AML-193 (cell line): ENCODE measurements at places on chromosomes 11 and 22.

DNA sequence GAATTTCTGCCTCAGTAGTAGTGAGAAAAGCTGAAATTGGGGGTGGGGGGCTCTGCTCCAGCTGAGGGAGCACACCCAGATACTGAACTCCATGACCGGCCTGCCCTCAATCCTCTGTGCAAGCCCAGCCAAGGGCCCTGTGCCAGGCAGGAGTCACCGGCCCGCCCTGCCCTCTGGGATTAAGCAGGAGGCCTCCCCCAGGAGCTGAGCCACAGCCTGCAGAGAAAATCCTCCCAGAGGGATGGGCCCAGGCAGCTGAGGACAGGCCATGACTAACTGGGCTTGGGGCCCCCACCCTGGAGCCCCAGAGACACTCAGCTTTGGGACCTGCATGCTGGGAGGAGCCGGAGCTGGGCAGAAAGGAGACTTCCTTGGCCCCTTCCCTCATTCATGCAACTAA is 48.8 kb downstream of the MN1 start:
- no peak for DNase-seq

- DNase-seq = peak; percentile 16
Observed at GRCh38 chr11:57116654-57117053, 65.1 kb upstream of the LRRC55 start.

- DNase-seq = no peak
Observed at GRCh38 chr11:11189506-11189905, 163.5 kb downstream of the CSNK2A3 start.

GRCh38 chr11:74306435-74307175 is 4.8 kb downstream of the P4HA3 start:
- DNase-seq = no peak

- no peak for DNase-seq
Observed at GRCh38 chr22:27066856-27067255, 409.5 kb downstream of the MIAT start.

- DNase-seq = no peak
Observed at GRCh38 chr22:44497218-44497904, 672 bp downstream of the RTL6 start.

DNA sequence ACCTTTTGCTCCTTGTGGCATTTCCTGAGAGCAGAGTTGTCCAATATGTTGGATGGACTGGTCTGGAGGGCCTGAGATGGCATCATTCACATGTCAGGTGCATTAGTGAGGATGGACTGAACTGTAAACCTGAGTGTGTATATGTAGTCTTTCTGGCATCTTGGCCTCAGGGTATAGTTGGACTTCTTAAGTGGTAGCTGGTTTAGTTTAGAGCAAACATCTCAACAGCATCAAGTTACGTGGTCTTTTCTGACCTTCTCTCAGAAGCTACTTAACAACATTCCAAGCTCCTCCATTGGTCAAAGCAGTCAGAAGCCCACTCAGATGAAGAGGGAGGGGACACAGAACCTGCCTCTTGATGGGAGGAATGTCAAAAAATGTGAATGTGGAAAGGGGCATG is 829.9 kb downstream of the METTL15 start:
- no peak for DNase-seq

GRCh38 chr11:59247531-59248227 is 35.0 kb upstream of the MPEG1 start:
- DNase-seq = peak; percentile 84

DNA sequence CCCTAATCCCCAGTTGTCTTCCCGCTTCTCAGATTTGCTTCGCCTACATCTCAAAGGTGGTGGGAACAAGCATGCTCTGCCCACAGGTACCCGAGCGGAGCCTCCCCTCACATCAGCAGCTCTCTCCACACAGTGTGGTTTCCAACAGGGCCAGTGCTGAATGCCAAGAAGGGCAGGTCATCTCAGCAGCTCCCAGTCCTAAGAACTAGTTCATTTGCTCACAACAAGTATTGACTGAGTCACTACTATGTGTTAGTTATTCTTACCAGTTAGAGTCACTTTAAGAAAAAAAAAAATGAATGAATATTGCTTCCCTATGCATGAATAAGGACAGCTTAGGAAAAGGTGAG is 66.2 kb downstream of the THAP12 start:
- DNase-seq = no peak

DNA sequence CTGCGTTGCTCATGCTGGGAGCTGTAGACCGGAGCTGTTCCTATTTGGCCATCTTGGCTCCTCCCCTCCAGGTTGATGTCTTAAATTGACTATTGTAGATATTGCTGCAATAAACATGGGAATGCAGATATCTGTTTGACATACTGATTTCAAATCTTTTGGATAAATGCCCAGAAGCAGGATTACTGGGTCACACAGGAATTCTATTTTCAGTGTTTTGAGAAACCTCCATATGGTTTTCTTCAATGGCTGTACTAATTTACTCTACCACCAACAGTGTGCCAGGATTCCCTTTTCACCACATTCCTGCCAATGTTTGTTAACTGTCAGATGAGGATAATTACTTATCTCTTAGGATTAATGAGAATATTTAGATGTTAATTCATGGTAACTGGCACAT is 467.0 kb downstream of the LUZP2 start:
- no peak for DNase-seq

- DNase-seq = no peak
Observed at GRCh38 chr11:105933695-105934094, 88.3 kb downstream of the MSANTD4 start.

GRCh38 chr11:96267001-96267495 is 75.9 kb downstream of the MAML2 start:
- no peak for DNase-seq

DNA sequence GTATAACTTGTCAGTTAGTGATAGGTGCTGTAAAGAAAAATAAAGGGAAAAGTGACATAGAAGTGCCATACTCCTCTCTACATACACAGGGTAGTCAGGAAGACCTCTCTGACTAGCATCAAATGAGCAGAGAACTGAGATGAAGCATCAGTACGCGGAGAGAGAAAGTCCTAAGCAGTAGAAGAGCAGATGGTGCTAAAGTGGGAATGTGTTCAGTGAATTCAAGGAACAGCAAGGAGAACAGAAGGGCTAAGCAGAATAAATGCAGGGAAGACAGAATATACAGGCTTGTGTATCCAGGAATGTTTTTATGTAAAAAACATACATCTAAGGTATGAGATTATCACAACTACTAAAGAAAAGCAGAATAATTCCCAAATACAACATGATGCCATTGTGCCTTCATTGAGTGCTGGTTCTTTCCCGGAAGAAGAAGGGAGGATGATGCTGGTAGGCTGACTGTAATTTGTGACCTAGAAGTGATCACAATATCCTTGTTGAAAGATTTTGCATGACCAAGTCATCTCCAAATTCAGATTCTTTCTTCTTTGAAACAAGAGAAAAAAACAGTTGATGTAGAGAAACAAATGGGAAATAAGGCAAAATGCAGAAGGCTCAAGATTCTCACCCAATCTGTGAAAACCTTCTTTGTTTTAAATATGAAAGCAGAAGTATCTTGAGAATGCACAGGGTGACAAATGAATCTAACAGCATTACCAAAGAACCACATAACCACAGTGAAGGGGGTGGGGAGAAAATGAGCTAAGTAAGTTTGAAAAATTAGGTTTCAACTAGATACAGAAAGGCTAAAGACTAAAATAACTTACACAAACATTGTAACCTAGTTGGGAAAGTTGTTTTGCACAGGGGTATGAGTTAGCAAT is 20.5 kb downstream of the MRE11 start:
- peak; percentile 79 for DNase-seq

DNA sequence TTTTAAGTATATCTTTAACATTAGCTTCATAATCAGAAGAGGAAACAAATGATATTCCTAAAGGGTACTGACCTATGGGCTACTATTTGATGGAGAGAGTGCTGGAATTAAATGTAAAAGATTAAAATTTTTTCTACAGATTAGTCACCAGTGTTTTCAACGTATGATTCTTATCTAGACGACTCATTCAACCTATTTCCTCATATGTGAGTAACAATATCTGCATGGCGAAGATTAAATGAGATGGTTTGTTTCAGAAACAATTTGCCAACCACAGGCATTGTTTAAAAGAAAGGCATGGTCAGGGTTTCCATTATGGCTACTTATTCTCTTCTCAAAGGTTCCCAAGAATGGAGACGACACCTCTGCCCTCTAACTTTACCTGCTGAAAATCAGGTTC is 20.4 kb downstream of the OR56B4 start:
- DNase-seq = peak; percentile 11

DNA sequence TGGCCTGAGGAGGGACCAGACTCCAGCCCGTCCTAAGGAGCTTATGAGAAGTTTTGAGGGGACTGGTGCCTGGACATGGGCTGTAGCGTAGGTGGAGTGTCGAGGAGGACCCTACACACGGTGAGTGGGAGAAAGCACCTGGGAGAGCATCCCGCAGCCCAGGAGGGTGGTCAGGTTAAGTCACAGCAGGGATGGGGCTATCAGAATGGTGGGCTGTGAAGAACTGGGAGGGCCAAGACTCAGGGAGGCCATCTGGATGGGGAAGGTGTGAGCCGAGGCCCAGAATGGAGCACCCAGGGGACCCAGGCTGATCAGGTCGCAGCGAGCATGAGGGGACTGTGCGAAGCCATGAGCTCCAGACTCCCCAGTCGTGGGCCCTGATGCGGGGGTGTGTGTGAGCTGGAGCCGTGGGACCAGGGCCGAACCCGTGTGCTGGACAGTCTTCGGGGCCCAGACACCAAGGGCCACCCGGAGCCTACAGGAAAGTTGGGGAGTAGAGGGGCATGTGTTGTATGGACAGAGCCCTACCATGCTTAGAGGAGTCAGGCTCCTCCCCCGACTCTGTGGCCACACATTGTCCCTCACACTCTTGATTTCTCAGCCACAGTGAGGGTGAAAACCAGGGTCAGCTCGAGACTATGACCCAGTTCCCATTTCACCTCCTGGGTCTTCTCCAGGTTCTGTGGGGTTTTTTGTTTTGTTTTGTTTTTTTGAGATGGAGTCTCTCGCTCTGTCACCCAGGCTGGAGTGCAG is 54.3 kb downstream of the BCR start:
- DNase-seq = no peak

GRCh38 chr11:71255323-71255722 is 2.9 kb upstream of the SHANK2 start:
- no peak for DNase-seq
